Calu3 (cell line): ENCODE measurements at places on chromosomes 1 and 21. TPM values are rescaled to one million over a fixed set of nuclear protein-coding genes. Genes with fewer than 3 reads are reported as not detected.

DNA sequence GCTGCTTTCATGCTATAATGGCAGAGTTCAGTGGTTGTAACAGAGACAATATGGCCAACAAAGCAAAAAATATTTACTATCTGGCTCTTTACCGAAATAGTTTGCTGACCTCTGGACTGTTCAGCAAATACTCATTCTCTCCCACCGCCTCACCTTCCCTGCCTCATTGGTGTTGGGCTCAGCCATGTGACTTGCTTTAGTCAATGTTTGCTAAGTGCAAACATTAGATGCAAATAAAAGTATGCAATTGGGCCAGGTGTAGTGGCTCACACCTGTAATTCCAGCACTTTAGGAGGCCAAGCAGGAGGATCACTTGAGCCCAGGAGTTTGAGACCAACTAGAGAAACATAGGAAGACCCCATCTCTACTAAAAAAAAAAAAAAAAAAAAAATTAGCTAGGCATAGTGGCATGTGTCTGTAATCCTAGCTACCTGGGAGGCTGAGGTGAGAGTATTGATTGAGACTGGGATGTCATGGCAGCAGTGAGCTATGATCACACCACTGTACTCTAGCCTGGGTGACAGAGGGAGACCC, 55.1 kb downstream of the RPL5 start:
- DNase-seq, result peak; percentile 46

GRCh38 chr1:54488065-54488750, 59.8 kb upstream of the ACOT11 start:
- DNase-seq, result peak; percentile 96

- DNase-seq, result no peak
Measured at GRCh38 chr1:174872615-174873058, 127.1 kb upstream of the CACYBP start.

GRCh38 chr1:50424045-50424883, 1.0 kb upstream of the DMRTA2 start:
- DNase-seq, result no peak

- no peak for DNase-seq
Measured at GRCh38 chr1:33377013-33377412, 53.9 kb downstream of the PHC2 start.

DNA sequence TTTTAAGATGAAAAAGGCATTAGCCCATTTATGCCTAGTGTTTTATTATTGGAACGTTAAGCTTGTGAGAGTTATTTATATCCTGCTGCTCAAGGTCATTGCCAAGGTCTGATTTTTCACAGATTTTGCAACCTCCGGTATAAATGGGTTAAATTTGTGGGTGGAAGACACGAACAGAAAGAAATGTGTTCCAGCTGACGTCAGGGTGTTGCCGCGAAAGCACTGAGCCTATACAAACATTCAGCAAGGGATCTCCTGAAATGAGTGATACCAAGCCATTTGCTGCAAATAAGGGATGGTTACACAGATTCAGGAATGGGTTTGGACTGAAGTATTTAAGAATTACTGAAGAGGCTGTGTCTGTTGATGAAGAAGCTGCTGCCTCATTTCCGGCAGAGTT, 32.2 kb downstream of the TMED5 start:
- DNase-seq, result no peak

DNA sequence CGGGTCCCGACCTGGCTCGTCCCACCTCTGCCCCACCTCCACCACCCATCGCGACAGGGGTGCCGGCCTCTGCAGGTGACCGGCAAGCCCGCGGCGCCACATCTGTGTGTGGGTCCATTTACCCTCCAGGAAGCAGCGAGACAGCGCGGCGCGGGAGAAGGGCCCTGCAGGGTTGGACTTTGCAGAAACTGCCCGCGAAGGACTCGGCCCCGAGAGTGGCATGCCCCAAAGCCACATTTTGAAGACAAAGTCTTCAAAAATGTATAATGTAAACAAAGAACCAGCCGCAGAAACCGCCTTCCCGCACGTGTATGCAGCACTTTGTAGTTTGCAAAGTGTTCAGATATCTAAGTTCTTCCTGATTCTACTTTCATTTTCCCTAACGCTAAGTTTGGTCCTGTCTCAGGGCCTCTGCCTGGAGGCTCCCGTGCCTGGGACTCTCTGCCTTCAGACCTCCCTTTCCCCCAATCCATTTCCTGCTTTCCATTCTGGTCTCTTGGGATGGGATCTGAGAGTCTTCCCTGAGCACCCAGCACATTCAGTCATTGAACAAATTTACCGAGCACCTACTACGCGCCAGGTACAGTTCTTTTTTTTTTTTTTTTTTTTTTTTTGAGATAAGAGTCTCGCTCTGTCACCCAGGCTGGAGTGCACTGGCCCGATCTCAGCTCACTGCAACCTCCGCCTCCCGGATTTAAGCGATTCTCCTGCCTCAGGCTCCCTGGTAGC, 524 bp upstream of the TMCO4 start:
- peak; percentile 49 for DNase-seq

GRCh38 chr1:38132681-38133080, 86.1 kb upstream of the POU3F1 start:
- DNase-seq, result no peak

GRCh38 chr1:158812336-158812735, 18.8 kb upstream of the MNDA start:
- no peak for DNase-seq

The ZNF648 gene
- total RNA-seq, result 0.17 TPM in 1 of 2 replicates, not detected in the other

The MAN1A2 gene
- total RNA-seq, result 26.6 and 28.2 TPM in 2 replicates

The KLF17 gene
- not detected in 2 replicates for total RNA-seq

The OR2T11 gene
- total RNA-seq, result not detected in 2 replicates

The C1orf56 gene
- 8.5 and 9.5 TPM in 2 replicates for total RNA-seq
